Activated CD8-positive, alpha-beta memory T cell treated with anti-CD3 and anti-CD28 coated beads for 1 hour (primary cell): ENCODE measurements at places on chromosomes 7 and 10.

DNA sequence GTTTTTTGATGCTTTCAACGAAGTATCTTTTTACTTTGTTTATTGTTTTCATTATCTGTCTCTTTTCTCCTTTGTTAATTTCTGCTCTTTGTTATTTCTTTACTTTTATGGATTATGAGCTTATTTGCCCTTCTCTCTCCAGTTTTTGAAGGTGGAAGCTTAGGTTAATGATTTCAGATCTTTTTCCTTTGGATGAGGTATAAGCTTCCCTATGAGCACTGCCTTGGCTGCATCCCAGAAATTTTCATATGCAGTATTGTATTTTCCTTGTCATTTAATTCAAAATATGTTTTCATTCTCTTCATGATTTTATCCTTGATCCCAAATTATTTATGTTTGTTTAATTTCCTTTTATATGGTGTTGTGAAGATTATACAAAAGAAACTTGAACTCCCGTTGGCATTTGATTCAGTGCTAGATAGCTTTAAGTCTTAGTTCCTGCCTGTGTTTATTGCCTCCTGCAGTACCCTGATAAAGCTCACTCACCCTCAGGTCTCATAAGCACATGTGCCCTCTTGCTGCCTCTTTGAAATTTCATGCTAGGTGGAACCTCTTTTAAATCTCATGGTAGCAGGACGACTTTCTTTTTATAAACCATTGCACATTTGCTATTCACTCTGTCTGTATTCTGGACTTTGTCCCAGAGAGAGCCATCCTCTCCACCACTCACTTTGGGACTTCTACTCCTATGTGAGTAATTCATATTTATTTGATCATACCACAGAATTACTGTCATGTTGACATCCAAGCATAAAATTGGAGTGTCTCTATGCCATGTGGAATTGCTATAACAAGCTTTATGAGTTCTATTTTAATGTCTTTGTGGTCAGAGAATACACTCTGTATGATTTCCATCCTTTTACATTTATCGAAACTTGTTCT, 23.0 kb upstream of the CEP41 start:
- no peak for DNase-seq

DNA sequence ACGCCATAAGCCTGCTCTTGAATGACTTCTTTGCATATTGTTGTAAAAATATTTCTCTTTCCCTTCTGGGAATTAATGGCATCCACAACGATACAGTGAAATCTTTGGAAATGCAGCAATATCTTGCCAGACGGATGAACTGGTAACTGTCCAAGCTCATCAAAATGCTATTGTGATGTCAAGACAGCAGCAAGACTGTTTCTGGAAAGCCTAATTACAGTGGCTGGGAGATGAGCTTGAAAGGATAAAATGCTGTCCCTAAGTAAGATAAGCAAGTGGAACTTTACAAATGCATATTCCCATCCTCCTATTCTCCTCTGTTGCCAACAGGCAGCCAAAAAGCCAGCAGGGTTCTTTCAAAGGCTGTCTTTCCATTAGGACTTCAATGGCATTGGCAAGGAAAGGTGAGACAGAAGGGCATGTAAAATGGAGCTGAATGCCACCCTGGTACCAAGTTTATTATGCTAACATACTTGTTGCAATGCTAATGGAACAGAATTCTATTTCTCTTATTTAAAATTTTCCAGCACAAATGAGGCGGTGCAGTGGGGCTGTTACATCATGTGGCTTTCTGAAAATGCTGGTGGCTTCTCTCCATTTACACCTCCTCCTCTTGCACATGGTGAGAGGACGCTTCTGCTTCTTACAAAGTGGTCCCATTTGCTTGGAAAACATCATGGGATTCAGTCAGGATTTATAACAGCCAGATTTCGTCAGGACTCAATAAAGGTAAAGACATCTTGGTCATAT, 178.3 kb upstream of the PTER start:
- DNase-seq, result no peak

DNA sequence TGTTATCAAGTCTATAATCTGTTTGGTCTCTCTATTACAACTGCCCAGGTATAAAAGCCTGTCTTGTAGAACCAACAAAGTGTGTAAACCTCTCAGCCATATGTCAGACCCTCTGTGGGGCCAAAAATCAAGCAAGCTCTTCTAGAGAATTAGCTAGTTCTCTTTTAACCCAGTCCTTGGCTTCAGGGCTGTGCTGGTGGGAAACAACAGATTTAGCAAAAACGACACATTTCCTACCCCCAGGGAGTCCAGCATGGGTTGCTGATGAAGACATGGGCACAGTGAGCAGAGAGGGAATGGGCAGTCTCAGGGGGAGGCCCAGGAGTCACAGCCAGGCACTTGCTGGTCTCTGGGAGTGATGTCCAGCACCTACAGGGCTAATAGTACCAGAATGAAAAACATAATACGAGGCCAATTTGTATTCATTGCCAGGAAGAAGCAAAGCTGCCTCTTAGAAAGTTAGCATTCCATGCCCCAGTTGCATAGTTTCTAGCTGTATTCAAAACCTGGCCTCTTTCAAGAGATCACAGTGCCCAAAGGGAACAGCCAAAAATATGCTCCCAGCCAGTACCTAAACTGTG, 80.1 kb downstream of the FRMD4A start:
- DNase-seq, result no peak

- no peak for DNase-seq
Observed at GRCh38 chr7:24877790-24878311, 102.1 kb downstream of the OSBPL3 start.

DNA sequence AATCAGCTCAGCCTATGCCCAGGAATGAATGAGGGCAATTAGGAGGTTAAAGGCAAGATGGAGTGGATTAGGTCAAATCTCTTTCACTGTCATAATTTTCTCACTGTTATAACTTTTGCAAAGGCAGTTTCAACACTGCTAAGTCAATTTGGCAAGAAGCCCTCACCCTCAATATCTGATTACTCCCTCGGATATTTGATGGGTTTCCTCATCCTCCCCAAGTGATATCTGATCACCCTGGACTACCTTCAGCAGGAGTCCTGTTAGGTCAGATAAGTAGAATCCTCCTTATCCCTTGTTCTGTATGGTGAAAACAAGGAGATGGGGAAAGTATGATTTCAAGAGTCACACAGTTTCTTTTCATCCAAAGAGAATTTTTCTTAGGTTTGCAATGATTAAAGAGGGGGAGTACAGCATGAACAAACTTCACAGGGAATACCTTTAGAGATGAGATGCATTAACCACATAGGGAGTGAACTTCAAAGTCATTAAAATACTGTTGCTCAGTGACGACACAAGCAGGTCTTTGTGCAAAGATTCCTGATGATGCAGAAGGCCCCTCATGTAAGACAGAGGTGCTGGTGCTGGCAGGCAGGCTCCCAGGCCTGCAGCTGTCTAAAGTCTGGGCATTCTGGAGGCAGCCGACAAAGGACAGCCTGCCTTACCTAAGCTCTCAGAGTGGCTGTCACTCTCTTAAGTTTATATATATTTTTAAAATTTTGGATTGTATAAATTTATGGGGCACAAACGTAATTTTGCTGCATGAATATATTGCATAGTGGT, 75.4 kb upstream of the POM121L12 start:
- no peak for DNase-seq

GRCh38 chr10:89427629-89428028, 13.3 kb downstream of the IFIT5 start:
- DNase-seq, result no peak

GRCh38 chr10:82934429-82934828, 1059.4 kb downstream of the NRG3 start:
- no peak for DNase-seq

DNA sequence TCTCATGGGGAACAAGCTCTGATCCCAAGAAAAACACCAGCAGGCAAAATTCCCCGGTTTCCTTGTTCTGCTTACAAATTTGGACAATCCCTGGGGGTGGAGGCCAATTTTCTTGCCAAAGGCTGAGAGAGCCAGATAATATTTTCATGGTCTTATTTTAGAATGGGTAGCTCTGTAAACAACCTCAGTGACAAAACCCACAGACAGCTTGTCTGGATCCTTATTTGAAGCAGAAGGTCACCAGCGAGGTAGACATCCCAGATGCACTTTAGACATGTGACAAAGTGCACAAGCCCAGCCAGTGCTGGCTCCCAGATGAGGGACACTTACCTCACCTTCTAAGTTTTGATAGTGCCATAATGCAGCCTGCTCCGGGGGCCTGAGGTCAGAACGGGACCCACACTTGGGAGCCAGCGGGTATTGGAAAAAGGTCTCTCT, 102.6 kb upstream of the DDC start:
- DNase-seq, result no peak

DNA sequence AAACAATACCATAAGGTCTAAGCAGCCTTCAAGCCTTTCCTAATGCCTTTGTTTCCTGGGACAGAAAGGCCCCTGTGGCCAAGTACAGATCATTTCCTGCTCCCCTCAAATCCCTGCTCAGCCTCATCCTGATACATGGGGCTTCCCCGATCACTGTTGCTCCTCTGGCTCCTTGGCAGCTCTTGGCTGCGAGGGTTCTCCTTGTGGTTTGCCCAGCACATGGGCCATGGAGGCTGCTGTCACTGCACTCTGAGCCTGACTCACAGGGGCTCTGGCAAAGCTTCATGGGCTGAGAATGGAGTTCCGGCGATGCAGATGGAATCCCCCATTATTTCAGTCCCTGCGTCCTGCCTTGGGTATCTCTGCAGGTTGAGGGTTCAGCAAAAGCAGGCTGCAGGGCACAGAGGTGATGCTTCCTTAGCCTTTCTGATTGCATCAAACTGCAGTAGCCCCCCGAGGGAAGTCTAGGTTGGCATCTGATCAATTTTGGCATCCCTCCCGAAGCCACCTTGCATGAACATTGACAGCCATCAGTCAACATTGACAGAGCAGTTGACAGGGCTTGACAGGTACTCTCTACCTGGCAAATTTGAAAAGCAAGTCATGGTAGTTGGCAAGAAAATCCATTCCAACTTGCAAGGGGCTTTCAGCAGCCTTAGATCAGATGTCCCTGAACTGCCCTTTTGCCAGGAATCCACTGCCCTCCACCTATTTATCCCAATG, 168.6 kb downstream of the GFRA1 start:
- no peak for DNase-seq

GRCh38 chr7:129605960-129606614, 5.4 kb upstream of the NRF1 start:
- DNase-seq, result no peak

GRCh38 chr10:112951359-112952281, 1.6 kb downstream of the TCF7L2 start:
- no peak for DNase-seq

DNA sequence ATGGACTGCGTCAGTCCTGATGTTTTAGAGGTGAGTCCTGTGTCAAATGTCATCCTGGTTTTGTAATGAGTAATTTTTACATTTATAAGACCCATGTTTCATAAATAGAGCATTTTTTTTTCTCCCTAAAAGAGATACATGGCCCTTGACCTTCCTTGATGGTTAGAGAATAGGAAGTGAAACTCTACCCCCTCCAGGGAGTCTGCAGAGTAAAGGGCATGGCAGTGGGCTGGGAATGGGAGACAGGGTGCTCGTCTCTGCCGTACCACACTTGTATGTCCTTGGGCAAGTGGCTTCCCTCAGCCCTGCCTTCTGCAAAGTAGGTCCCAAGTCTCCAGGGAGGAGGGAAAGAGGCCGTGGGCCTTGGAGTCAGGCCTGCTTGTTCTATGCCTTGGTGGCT, 63.9 kb downstream of the WDFY4 start:
- DNase-seq, result no peak

DNA sequence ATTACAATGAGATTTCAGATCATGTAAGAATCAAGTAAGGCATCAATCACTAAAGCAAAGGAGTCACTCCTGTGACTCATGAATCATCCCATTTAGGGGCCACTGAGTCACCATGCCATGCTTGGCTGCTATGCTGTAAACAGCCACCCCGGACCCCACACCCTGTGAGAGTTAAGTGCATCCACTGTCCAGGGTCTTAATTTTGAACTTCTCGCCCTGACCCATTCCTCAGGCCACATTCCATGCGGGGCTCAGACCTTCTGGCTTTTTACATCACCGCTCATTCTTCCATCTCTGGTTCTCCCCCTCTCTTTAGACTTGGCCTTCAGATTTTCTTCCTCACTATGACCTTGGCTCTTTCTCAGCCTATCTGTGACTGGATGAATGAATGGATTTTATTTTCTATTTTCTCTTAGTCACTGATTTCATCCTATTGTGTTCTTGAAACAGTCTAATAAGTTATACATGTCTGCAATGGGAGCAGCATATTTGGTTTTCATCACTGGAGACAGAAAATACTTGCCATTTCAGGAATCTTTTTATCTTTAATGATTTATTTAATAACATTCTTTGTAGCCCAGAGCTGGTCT, 239.6 kb downstream of the SKIDA1 start:
- DNase-seq, result no peak

DNA sequence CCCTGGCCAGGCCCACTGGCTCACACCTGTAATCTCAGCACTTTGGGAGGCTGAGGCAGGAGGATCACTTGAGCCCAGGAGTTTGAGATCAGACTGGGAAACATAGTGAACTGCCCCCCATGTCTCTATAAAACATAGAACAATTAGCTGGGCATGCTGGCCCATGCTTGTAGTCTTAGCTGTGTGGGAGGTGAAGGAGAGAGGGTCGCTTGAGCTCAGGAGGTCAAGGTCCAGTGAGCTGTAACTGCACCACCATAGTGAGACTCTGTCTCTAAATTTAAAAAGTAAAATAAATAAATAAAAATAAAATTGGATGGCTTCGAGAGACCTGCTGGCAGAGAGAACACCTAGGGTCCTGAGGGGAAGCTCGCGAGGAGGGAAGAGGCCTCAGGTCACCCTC, 69.9 kb upstream of the PARD3 start:
- DNase-seq, result no peak

GRCh38 chr7:130152493-130153210, 52.6 kb downstream of the TMEM209 start:
- no peak for DNase-seq

- DNase-seq, result no peak
Observed at GRCh38 chr7:150388709-150389531, 9.8 kb downstream of the ZNF775 start.

- no peak for DNase-seq
Observed at GRCh38 chr10:64007157-64007556, 486.0 kb downstream of the REEP3 start.

- DNase-seq, result no peak
Observed at GRCh38 chr7:103919272-103919868, 70.1 kb downstream of the RELN start.

GRCh38 chr7:7185371-7185989, 3.1 kb downstream of the C1GALT1 start:
- DNase-seq, result no peak

GRCh38 chr10:79018521-79019011, 50.2 kb upstream of the ZMIZ1 start:
- no peak for DNase-seq

DNA sequence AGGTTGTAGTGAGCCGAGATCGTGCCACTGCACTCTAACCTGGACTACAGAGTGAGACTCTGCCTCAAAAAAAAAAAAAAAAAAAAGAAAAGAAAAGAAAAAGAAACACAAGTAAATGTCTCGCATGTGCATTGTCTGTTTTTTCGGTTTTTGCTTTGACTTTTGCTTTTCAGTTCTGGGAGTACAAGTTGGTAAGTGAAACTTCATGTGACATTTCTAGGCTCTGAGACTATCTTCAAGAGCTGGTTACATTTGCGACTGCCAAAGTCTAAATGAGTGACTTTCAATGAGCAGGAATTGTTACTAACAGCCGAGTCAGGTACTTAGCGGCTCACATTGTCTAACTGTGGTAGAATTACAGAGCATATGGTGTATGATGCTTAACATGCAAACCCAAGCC, 107.0 kb upstream of the CELF2 start:
- no peak for DNase-seq
